ENCODE measurements at places on chromosomes 3 and 15. TPM values are rescaled to one million over a fixed set of nuclear protein-coding genes. Genes with fewer than 3 reads are reported as not detected.

Gene DHFR2
- total RNA-seq = 7.6 TPM

Gene LRTM1
- not detected for total RNA-seq

Gene MORC1
- not detected for total RNA-seq

Gene SLC22A14
- not detected for total RNA-seq

Gene VGLL3
- 0.05 TPM for total RNA-seq

Gene PTX3
- not detected for total RNA-seq

Gene TWF2
- total RNA-seq = 59.7 TPM

Gene SLC12A1
- 0.16 TPM for total RNA-seq

Gene CERS3
- total RNA-seq = not detected

Gene DUOX1
- not detected for total RNA-seq

Gene PAK6
- total RNA-seq = not detected

Gene ZNF774
- 2.1 TPM for total RNA-seq

Gene TMEM207
- total RNA-seq = 0.21 TPM
